ENCODE measurements at places on chromosomes 6 and 20.

- DNase-seq, result no peak
Observed at GRCh38 chr20:32157611-32158010, 48.1 kb downstream of the TM9SF4 start.

DNA sequence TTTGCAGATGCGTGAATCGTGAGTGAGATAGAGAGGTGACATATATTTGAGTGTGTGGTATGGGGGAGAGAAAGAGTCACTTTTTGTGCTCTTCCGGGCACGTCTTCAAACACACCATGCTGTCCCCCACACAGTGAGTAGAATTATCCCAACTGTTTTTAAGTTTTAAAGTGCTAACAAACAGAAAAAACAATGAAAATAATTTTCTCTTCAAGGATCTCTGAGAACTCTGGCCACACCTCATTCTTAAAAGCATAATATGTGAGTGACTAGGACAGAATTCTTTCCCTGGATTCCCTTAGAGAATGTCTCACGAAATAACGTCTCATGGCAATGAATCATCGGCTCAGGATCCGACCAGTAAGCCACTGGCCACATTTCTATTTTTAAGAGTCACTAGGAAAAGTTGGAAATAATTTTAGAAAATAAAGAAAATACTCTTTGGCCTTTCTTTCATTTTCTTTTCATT lies 235.7 kb upstream of the ZNF217 start:
- DNase-seq, result no peak

DNA sequence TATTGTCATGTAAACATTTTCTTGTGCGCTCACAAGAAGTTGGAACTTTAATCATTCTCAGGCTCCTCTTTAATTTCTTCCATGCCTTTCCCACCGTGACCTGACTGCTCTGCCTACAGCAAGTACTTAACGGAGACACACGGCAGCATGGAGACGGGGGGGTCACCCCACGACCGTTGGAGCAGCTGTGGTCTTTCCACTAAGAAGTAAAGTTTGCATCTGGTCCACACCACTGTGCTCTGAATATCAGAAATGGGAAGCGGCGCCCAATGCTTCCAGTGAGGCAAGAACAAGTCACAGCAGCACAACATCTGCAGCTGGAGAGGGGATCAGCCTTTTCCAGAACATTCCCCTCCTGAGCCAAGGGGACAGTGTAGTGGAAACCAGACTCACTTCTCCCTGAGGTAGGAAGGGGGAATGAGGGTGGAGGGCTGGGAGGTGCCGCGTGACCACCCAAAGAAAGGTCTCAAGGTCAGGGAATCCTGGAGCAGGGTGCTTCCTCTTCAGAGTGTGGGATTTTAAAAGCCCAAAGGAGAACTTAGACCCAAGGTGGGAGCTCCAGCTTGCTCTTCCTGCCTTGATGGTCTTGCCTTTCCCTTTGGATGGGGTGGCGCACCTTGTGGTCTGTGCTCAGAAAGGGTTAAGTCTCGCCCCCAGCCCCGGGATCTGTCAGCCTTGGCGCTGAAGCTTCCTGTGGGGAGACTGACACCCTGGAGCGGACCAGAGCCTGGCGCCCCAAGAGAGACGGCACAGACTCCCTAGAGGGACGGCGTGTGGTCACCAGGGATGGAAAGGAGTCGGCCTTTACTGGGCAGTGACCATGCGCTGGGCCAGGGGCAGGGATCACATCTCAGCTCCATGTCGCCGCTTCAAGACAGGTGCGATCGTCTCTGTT lies 25.6 kb upstream of the SMOC2 start:
- no peak for DNase-seq

DNA sequence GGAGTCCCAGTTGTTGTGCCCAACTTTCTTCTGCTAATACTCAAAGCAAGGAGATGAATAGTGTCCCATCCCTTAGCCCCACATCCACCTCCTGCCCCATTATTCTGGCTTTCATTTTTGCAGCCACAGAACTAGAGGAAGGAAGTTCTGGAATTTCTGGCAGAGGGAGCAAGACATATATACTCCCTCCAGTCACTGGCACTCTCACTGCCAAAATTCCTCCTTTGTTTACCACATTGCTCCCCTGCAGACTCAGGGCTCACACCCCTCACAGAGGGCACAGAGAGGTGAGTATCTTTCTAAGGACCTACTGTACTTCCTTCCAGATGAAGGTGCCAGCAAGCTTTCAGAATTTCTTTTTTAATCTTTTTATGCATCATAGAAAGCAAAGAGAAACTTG lies 168.0 kb upstream of the ID4 start:
- DNase-seq, result no peak

DNA sequence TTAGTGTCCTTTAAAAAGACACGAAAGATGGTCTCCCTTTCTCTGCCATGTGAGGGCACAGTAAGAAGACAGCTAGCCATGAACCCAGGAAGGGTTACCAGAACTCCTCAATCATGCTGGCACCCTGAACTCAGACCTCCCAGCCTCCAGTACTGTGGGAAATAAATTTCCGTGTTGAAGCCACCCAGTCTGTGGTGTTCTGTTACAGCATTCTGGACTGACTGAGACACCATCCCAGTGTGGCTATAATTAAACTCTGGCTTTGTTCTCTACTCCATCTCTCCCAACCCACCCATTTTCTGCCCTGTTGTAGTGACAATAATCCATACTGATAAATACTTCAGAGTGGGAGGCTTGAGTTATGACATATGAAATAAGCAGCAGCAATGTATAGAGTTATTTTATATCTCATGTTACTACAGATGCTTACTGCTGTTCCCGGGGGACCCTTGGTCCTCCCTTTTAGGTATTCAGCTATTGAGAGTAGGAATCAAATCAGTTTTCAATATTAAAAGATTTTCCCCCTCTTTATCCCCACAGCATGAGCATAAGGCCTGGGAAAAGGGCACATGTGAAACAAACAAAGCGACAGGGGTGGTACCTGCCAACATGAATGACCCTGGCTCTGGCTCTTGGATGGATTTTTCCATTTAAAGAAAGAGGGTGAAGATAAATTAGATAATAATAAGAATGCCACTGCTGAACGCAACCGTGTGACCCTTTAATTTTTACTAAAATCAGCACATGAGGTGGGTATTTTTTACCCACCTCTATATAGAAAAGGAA lies 224.3 kb upstream of the SLC35B3 start:
- DNase-seq, result no peak

GRCh38 chr6:90412538-90413369 lies 116.1 kb upstream of the BACH2 start:
- no peak for DNase-seq

- peak; percentile 89 for DNase-seq
Observed at GRCh38 chr6:151044465-151045441, 179.3 kb downstream of the MTHFD1L start.

- no peak for DNase-seq
Observed at GRCh38 chr6:45473121-45473993, 95.6 kb upstream of the SUPT3H start.

DNA sequence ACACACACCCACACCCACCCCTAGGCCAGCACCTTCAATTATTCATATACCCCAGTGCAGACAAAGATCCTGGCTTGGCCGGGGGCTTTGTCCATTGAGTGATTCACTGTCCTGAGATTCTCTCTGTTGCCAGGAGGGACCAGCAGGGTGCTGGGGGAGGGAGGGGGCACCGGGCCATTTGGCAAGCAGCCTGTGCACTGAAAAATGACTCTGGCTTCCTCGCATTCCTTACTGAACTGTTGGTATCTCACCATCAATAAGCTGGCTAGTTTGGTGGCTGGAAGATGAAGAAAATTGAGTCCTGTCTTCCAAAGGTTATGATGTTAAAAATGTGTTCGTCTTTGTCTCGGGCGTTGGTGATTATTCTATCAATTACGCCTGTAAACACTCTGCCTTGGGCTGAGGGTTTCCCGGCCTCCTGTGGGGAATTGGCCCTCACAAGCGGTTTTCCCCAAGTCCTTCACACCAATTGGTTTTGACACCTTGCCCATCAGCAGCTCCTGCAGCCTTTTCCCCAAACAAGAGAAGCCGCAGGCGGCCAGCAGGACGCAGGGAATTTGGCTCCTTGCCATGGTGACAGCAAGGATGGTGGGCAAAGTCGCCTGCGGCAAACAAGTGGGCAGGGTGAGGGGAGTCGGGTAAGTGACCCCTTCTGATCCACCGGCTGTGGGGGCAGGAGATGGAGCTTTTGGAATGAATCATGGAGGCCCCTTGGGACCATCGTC lies 4.9 kb downstream of the VSTM2L start:
- DNase-seq, result peak; percentile 68

DNA sequence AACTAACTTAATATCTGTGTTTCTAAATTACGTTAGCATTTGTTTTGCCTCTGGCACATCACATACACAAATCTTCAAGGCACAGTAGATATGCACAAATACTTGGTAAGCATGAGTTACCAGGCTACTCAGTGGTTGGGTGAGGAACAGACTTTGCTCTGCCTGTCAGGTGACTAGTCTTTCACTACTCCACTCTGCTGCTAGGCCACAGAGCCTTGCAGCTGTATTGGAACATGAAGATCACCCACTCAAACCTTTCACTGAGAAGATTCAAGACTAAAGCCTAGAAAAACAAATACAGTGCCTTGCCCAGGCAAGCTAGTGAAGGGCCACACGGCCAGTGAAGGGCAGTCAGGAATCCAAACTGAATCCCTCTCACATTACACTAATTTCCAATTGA lies 47.0 kb downstream of the DTNBP1 start:
- DNase-seq, result no peak

DNA sequence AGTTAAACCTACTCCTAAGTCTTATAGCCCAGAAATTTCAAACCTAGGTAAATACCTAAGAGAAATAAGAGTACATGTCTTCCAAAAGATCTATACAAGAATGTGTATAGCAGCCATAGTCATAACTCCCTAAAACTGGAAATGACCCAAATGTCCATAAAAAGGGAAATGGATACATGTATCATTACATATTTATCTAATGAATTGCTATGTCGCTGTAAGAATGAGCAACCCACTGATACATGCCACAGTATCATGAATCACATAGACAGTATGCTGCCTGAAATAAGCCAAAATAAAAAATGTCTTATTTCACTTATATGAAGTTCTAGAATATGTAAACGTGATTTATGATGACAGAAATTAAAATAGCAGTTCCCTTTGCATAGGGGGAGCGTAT lies 679.5 kb downstream of the MAFB start:
- DNase-seq, result no peak

DNA sequence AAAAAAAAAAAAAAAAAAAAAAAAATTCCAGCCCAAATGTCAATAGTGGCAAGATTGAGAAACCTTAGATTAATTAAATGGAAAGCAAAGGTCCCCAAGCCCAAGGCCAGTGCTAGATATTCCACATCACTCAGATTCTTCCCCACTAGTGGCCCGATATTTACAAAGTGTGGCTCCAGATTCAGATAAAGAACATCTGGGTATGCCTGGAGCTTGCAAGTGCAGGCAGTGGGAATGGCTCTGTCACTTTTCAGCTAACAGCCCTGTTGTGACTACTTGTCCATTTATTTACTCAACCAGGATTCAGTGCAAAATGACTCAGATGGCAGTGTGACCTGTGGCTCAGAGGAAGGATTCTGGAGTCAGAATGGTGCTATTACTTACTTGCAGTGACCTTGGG lies 8.2 kb upstream of the KCNB1 start:
- no peak for DNase-seq

DNA sequence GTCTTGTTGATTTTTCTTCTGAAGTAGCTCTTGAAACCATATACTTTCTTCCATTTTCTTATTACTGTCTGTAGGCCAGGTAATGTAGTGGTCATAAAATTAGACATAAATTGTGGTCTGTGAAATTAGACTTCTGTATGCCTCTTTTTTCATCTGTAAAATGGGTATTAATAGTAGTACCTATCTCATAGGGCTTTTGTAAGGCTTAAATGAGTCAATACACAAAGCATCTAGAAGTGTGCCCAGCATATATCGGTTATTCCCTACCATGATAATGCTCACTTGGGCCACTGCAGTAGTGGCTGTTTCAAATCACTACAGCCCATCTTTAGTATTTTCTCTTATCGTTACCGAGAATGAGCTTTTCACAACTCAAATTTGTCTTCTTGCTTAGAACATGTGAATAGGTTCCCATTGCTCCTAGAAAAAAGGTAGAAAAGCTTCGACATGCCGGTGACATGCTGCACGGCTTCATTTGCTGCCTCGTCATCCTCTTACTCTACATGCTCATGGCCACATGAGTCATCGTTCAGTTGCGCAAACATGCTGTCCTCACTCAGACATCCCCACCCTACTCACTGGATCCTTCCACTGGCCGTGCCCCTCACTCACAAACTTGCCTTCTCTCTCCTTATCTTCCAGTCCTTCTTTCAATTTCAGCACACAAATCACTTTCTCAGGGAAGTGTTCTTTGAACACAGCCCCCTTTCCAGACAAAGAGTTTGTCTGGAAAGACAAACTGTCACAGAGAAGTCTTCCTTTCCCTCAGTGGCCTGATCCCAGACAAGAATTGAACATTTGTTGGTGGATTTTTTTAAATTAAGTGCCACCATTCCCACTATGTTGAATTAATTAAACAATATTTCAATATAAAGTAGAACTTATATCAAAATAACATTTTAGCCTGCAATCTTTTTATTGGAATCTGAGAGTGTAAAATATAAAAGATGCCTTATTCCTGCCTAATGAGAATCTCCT lies 32.2 kb upstream of the ERVFRD-1 start:
- no peak for DNase-seq

- no peak for DNase-seq
Observed at GRCh38 chr20:51340451-51340840, 202.1 kb downstream of the NFATC2 start.

DNA sequence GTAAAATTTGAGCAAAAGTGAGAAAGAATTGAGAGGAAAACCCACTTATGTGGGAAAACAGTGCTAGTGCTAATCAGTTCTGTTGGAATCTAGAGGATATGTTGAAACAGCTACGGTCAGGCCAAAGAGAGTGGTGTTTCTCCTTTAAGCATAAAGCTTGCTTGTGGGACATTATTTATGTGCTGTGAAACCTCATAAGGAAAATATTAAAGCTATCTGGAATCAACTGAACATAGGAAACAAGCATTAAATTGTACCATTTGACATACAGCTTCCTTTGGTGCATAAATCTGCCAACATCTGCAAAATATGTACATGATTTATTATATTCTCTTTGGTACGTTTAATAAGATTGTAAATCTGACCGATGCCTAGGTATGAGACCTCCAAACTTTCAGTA lies 182.5 kb upstream of the PDE10A start:
- DNase-seq, result no peak

DNA sequence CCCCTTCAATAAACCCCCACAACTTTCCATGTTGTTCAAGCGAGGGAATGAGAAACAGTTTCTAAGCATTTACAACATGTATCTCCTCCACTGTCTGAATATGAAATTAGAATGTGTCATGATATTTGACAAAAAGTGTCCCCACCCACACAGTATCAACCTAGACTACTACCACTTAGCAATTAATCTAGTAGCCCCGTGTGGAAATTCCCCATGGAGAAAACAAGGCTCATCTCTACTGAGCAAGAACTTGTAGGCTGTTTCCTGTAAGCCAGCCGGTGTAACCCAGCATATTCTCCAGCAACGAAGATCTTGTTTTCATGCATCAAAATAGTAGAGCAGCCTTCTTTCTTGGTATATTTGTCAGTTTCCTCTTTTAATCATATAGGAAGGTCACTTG lies 115.0 kb downstream of the IRF4 start:
- no peak for DNase-seq

GRCh38 chr6:56794421-56794820 lies 151.7 kb upstream of the DST start:
- DNase-seq, result no peak

Data from NCI-H2081 (cell line).